ENCODE measurements at places on chromosomes 3 and 15. TPM values are rescaled to one million over a fixed set of nuclear protein-coding genes. Genes with fewer than 3 reads are reported as not detected.
A peak's percentile ranks its signal among the peaks of the same experiment; 100 is the strongest.

GRCh38 chr3:197718891-197719290 lies 17.8 kb downstream of the RUBCN start:
- DNase-seq: no peak

UBAP1L gene
- 6.1 TPM for polyA plus RNA-seq

HYAL1 gene
- 1.8 TPM for polyA plus RNA-seq

GOLGA6L7 gene
- polyA plus RNA-seq: 0.05 TPM

GRCh38 chr3:194675081-194675640 lies 3.2 kb upstream of the LSG1 start:
- no peak for DNase-seq

DNA sequence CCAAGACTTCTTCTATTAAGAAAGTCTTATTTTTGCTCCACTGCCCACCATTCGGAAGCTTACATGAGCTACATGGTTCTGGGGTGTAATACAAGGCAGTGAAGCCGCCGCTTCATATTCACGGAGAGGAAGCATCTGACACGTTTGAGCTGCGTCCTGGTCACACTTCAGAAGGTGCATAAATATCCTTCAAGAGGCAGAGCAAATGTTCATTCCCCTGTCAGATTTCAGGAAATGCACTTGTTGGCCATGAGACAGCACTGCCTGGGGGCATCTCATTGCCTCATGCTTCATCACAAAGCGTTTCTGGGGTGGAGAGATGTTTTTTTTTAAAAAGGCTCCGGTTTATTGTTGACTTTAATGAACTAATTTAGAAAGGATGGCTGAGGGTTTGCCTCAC lies 119.9 kb downstream of the CADPS start:
- DNase-seq: no peak

PLAAT1 gene
- polyA plus RNA-seq: 1.6 TPM

DNA sequence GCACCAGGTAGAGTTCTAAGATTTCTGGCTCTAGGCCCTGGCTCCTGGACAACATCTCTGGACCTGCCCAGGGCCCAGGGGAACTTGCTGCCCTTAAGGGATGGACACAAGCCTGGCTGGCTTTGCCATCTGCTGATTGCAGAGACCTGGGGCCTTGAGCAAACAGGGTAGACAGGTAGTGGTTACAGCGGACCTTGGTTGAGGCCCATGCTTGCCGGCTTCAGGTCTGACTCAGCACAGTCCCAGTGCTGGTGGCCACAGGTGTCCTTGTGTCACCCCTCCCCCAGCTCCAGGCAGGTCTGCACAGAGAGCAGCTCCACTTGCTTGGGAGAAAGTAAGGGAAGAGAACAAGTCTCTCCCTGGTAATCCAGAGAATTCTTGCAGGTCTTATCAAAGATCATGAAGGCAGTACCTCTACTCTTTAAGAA lies 15.9 kb upstream of the ACTL6A start:
- DNase-seq: no peak

- no peak for DNase-seq
Measured at GRCh38 chr3:149448331-149448831, 26.1 kb upstream of the TM4SF4 start.

DNA sequence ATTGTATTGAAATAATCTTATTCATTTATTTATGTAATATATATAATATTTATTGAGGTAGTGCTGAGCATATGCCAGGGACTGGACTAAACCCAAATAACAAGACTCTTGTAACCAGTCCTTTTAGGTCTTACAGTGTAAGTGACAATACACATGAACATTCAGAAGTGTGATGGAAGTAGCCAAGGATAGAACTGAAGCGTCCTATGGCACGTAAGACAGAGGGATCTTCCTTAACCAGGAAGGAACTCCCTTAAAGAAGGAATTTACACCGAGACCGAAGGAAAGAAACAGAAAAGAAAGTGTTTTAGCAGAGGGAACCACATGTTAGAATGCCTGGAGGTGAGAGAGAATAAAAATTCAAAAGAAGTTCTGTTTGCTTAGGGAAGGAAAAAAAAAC lies 23.6 kb upstream of the CLDN1 start:
- DNase-seq: no peak

PLA2G4D gene
- 2.7 TPM for polyA plus RNA-seq

PLSCR2 gene
- 0.16 TPM for polyA plus RNA-seq

- DNase-seq: no peak
Measured at GRCh38 chr15:40286061-40286532, 3.2 kb upstream of the ANKRD63 start.

DNA sequence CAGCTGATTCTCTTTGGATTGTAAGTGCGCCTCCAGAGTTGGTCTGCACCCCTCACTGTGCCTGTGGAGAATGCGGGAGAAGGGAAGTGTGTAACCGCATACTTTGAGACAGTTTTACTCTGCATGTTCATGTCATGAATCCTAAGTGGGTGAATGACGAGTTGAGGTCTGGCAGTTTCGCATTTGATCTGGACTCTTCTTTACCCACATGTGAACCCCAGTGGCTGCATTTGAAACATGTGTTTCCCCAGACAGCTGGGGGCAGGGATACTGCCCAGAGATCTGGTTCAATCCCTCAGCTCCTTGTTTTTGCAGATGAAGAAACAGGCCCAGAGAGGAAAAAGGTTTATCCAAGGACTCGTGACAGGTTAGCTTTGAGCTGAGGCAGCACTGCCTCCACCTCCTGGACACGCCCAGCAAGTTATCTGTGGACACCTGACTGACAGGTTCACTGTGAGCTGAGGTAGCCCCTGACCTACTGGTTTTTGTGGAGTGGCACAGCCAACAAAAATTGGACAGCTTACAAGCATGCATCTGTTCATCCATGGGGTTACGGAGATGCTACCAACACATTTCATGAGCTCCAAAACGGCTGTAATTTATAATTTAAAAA lies 207.3 kb downstream of the XXYLT1 start:
- DNase-seq: no peak

DZIP1L gene
- 1.5 TPM for polyA plus RNA-seq

CPLX3 gene
- polyA plus RNA-seq: 1.1 TPM

- no peak for DNase-seq
Measured at GRCh38 chr15:91118817-91119590, 18.9 kb downstream of the SV2B start.

DNA sequence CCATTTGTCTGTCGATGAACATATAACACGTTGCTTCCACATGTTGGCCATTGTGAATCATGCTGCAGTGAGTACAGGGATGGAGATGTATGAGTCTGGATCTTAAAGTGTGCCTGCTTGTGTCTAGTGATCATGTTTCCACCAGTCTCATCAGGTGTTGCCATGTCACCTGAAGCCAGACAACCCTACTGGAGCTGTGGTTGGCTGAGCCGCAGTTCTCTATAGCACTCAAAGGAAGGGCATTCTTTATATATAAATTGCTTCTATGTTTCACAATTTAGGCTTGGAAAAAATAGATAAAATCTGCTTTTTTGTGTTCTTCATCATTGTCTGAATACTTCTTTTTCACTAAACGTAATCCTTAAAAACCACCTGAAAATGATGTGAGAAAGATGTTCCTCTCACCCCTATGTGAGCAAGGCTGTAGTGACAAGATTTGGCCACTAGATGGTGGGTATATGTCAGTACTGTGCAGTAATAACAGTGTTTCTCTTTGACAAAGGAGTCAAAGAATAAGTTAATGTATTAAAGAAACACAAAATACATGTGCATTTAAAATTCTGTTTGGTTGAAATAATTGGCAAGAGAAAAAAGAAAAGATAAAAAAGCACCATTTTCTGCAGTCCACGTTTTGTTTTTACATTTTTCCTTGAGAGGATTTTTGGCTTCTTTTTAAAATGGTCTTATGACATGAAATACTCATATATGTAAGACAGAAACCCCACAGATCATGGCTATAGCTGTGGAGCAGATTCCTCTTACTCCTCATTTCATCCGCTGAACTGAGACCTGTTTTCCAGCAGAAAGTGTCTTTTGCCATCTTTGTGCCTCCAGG lies 394.5 kb upstream of the DPPA4 start:
- DNase-seq: peak; percentile 55

FRG2C gene
- 0.14 TPM for polyA plus RNA-seq

DNA sequence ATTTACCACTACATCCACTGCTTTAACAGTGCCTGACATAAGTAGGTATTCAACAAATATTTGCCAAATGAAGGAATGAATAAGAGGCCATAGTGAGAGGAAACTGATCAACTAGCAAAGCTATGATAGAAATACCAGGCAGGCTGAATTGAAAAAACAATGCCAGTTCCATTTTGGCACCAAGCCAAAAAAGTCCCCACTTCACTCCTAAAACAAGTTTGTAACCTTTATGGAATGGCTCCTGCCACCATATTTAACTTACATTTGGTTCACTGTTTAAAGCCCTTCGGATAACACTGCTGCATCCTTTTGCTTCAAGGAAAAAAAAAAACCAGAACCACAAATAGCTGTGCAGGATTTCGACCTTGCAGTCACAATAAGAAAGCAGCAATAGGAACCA lies 166.1 kb downstream of the FRMD5 start:
- no peak for DNase-seq

GRCh38 chr3:11587766-11588165 lies 55.9 kb downstream of the VGLL4 start:
- no peak for DNase-seq

DNA sequence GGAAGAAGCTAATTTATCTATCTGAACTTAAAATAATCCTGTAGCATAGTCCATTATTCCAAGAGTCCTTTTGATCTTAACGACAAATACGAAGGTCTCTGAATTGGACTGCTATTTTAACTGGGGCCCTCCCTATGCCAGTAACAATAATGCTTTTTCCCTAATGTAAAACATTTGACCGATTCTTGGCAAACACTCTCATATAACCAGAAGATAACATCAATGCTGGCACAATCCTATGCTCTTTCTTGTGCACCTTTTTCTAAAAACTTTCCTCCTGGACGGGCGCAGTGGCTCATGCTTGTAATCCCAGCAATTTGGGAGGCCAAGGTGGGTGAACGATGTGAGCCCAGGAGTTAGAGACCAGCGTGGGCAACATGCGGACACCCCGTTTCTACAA lies 3.9 kb downstream of the LRRFIP2 start:
- no peak for DNase-seq

RBP2 gene
- 0.37 TPM for polyA plus RNA-seq

CACNA1D gene
- polyA plus RNA-seq: 0.57 TPM

IL20RB gene
- polyA plus RNA-seq: 5.4 TPM

IRAK2 gene
- polyA plus RNA-seq: 3.3 TPM

DNA sequence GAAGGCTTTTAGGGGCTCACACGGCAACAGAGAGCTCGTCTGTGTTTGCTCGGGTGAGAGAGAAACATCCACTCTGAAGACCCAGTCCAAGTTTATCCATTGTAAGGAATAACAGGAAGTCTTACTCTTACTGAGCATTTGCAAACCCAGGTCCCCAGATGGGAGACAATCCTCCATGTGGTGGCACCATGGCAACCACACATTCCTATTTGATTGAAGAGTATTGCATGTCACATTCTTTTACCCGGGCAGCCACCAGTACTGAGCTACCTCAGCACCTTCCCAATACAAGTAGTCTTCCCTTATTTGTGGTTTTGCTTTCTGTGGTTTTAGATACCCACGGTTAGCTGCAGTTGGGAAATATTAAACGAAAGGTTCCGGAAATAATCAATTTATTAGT lies 302.9 kb upstream of the RASGRP1 start:
- DNase-seq: no peak

CPNE9 gene
- polyA plus RNA-seq: 0.27 TPM

TNIK gene
- 6.5 TPM for polyA plus RNA-seq

DNA sequence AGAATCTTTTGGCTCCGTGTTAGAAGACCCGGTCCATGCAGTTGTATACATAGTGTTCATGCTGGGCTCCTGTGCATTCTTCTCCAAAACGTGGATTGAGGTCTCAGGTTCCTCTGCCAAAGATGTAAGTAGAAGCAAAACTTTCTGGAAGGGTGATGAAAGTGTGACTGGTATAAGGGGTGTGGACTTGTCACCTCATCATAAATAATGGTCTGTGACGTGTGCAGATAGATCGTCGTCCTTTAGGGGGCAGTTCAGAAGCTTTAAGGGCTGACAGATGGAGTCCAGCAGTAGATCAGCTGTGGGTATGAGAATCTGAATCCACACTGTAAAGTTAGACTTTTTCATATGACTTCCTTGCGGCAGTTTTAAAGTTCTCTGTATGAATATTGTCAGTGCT lies 15.3 kb downstream of the SEC61A1 start:
- no peak for DNase-seq

LAMB2 gene
- 102 TPM for polyA plus RNA-seq

NR2E3 gene
- polyA plus RNA-seq: 0.05 TPM

Data from thymus (tissue), 14 donors.